ENCODE measurements at places on chromosomes 6 and 20. TPM values are rescaled to one million over a fixed set of nuclear protein-coding genes. Genes with fewer than 3 reads are reported as not detected.

Gene POU3F2
- polyA plus RNA-seq = 0.32 TPM

- no peak for DNase-seq
Observed at GRCh38 chr6:26754212-26754611, 94.7 kb upstream of the ZNF322 start.

DNA sequence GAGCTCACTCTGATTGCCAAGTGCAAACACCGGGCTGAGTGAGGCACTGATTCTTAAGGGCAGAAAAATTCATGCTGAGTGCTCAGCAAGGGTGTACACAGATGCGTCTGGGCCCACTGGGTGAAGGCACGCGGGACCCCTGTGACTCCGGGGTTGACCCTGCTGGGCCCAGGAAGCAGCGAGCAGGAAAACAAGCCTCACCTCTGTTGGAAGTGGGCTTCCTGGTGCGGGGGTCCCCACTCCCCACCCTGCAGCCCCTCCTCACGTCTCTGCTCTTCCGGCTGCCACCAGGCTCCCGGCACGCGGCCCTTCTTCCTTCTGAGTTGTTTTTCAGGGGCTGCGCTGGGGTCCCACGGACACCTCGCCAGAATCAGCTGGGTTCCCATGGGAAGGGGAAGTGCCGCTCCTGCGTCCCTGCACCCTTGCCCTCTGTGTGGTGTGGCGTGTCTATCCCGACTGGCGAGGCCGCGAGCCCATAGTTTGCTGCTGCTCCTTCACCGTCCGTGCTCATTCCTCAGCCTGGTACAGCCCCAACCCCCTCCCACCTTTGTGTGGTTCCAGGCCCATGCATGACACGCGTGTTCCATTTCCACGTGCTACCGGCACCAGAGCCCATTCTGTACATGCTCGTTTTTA is 80.6 kb upstream of the BHLHE23 start:
- no peak for DNase-seq

DNA sequence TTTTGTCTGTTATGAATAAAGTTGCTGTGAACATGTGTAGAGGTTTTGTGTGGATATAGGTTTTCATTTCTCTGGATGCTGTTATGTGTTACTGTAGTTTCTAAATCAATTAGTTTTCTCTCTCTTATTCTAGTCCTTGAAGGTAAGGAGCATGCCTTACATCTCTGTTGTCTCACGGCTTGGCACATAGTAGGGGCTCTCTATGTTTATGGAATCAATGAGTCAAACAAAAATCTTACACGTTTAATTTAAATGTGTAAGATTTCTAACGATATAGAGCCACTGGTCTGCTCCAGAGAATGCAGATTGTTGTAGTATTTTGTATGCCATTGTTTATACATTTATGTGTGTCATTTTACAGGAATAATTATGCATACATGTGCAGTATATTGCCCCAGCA is 15.3 kb upstream of the DHX35 start:
- no peak for DNase-seq

GRCh38 chr20:44154521-44155001 is 32.4 kb downstream of the JPH2 start:
- DNase-seq = no peak

Measured in cardiac muscle cell (in vitro differentiated cells and primary cell).